ENCODE measurements at places on chromosomes 13 and 19.

- no peak for DNase-seq
These were observed 23.3 kb downstream of the SIGLECL1 start for GRCh38 chr19:51274049-51274770.

DNA sequence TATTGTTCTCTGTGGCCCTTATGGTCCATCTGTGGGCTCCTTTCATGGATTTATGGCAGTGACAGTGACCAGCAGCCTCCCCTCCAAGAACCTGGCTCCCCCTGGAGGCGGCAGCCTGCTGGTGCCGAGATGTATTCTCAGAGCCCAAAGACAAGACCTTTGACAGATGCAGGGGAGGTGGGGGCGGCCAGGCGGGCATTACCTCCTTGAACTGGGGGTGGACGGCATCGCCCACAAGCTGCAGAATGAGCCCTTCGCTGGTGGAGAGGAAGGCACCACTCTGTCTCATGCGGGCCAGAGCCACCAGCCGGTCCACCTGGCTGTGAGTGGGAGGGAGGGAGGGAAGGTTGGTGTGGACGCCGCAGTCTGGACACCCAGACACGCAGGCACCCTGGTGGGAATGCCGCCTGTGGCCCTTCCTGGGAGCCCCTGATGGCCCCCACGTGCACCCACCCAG, 6.6 kb downstream of the ISOC2 start:
- DNase-seq, result peak; percentile 29

GRCh38 chr13:79834876-79835275, 353.9 kb downstream of the NDFIP2 start:
- no peak for DNase-seq

DNA sequence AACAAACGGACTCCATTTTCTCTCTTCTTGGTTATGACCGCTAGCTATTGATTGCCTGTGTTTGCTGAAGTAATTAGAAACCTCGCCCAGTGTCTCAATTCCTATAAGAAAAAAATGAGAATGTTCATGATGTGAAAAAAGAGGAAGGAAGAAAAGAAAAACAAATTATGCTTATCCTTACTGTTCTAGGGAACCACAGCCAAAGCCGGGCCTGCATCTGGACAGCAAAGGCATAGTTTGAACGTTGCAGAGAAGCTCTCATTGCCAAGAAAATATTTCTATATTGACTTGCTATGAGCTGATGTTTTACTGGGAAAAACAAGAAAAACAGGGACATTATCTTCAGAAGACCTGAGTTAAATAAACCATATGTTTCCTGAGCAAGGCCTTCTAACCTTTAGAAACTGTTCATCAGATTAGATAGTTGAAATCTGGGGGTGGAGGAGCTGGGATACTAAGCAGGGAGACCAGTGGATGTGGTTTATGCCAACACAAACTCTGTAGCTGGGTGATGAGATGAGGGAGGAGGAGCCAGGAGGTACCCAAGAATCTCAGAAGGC, 55.0 kb downstream of the EFNB2 start:
- DNase-seq, result no peak

GRCh38 chr13:110445722-110446574, 115.6 kb downstream of the RAB20 start:
- DNase-seq, result no peak

- no peak for DNase-seq
These were observed 53.3 kb downstream of the PARP4 start for GRCh38 chr13:24459234-24459633.

- DNase-seq, result no peak
These were observed 555 bp downstream of the SCAF1 start for GRCh38 chr19:49642492-49643035.

DNA sequence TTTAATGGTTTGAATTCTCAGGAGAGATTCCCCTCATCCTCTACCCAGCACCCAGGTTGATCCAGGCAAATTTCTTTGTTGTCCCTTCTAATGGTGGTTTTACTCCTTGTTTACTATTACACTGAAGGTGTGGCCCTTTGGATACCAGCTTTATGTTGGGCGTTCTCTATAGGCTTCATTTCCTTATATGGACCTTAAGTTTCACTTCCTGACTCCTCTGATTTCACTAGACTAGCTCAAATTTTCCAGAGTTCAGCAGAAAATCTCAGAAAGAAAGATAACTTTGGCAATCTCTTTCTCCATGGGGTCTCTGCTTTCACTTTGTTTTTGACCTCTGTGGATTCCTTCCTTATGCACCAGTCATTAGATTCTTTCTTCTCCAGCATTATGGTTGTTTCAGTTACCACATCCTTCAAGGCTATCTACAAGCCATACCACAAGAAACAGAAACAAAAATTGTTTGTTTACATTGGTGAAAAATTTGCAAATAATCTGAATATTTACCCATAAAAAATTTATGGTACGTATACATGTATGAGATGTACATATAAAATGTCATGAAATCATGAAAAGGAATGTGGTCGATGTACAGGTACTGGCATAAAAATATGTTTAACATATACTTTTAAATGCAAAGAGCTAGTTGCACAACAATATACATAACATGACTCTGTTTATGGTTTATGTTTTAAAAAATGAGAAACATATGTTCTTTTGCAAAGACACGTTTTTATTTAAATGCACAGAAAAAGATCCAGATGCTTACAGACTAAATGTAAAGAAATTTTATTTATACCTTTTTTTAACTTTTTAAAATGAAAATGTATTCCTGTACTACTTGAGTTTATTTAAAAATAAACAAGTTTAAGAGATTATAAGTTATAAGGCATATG, 212.6 kb downstream of the LACC1 start:
- no peak for DNase-seq

- DNase-seq, result no peak
These were observed 3.6 kb upstream of the A1BG start for GRCh38 chr19:58356766-58357480.

- no peak for DNase-seq
These were observed 813 bp downstream of the ZNF284 start for GRCh38 chr19:44072543-44073401.

DNA sequence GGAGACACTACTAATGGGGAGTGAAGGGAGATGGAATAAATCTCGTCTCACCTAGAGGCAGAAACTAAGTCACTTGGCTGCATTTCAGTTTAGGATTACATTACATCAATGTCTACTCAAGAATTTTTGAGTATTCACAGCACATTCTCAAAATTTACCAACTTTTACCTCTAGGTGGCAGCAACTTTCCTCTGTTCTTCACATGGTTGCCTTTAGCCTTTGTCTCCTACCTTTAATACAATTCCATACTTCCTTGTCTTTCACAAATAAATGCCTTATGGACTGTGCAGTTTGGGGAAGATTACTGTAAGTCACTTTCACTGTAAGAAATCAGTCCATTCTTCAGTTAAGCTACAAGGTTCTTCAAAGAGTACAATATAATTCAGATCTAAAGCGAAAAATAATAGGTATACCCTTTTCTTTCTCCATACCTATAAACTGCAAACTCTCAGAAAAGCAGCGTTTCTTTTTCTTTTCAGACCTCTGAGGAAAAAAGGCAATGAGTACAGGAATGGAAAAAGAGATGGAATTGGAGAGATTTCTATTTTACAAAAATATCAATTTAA, 379.4 kb downstream of the KLF12 start:
- DNase-seq, result peak; percentile 13

- no peak for DNase-seq
These were observed 242.1 kb downstream of the ENOX1 start for GRCh38 chr13:43544631-43545030.

- no peak for DNase-seq
These were observed 988 bp downstream of the LRRC4B start for GRCh38 chr19:50567052-50567841.

DNA sequence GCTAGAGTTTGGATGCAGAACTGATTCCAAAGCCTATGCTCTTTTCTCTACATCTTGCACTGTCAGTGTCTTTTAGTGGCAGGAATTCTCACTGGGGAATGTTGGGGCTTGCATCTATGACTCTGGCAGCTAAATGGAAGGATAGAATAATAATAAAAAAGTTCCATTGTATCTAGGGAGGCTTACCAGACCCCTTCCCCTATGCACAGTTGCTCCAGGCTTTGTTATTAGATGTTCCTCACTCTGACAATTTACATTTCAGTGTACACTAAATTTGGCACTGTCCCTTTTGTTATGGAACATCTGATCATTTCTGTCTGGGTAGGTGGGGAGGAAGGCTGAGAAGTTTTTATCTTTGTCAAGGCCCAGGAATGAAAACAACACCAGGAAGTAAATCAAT, 3.7 kb upstream of the TRIM13 start:
- no peak for DNase-seq

GRCh38 chr13:26872525-26873385, 112.2 kb upstream of the GPR12 start:
- peak; percentile 5 for DNase-seq

- no peak for DNase-seq
These were observed 5.6 kb downstream of the LIPE start for GRCh38 chr19:42421591-42422031.

GRCh38 chr19:42288387-42288786, 13.5 kb upstream of the PRR19 start:
- DNase-seq, result no peak

DNA sequence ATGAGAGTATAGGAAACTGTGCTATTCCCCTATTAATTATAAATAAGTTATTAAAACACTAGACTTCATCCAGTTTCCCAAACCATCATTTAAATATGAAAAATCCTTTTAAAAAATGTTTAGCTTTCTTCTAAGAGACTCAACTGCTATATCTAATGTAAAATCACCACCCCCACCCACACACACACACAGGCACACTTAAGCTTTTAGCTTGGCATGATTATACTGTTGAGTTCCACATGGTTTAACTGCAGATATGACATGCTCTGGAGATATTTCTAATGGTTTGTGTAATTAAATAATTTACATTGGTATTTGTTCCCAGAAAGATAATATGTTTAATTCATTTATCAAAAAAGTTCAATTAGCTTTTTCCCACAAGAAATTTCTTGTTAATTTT, 1700.1 kb upstream of the SLC10A2 start:
- DNase-seq, result no peak

GRCh38 chr13:75151081-75151643, 330.8 kb downstream of the TBC1D4 start:
- no peak for DNase-seq

- no peak for DNase-seq
These were observed 698.8 kb downstream of the DIAPH3 start for GRCh38 chr13:59464926-59465325.

- DNase-seq, result no peak
These were observed 743 bp downstream of the CHAF1A start for GRCh38 chr19:4403005-4403761.

DNA sequence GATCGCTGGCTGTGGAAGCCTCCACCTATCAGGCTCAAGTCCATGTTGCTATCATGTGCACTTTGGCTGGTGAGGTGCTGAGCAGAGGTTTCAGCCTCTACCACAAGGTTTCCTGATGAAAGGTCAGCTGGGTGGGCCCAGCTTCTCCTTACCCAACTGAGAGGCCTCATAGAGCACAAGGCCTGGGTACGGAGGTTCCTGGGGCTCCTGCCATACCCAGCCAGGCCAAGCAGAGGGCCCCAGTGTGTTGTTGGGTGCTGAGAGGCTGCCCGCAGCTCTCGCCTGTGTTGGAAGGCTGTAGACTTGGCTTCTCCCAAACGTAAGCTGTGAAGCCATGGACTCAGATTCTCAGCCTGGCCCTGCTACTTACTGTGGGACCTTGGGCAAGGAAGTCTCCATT, 28.2 kb downstream of the ACTN4 start:
- DNase-seq, result no peak

GRCh38 chr13:110162866-110163658, 143.9 kb downstream of the COL4A1 start:
- DNase-seq, result no peak

DNA sequence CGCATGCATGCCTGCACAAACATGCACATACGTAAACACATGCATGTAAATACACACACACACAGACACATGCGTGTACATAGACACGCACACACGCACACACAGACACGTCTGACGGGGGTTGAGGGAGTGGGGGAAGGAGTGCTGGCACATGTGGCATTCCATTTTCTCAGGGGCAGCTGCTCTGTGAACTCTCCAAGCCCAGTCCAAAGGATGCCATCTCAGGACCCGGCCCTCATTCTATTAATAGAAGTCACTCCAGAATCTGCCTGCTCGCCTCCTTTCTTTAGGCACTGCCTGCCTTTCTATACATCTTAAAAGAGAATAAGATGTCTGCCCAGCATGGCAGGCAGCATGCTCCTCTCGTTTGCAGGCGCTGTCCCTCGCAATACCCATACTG, 5.3 kb downstream of the ARHGEF7 start:
- no peak for DNase-seq

- DNase-seq, result no peak
These were observed 49.3 kb downstream of the ENOX1 start for GRCh38 chr13:43737392-43737923.

DNA sequence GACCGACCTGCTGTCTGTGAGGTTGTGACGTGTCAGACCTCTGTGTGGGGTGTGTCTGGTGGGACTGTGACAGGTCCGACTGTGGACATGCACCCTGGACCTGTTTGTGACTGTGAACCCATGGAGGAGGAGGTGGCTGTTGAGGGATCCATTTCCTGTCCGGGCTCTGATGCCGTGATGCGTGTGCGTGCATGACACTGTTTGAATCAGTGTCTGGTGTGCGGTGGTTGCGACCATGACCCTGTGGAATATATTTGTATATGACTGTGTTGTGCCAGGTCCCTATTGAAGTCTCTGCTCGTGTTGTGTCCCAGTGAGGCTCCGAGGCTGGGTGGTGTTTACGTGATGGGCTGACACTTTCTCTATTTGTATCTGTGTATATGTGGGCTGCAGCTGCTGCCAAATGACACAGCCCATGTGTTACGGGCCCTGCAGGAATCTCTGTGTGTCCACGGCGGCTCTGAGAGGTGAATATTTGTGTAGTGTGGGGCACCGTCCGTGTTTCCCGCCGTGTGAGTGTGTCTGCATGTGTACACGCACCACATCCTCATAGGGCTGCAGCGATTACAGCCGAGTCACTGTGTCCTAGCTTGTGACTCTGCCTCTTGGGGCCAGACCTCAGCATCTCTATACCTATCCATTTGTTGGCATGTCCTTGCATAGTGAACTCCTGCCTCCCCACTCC, 18.3 kb downstream of the CCDC97 start:
- DNase-seq, result no peak

DNA sequence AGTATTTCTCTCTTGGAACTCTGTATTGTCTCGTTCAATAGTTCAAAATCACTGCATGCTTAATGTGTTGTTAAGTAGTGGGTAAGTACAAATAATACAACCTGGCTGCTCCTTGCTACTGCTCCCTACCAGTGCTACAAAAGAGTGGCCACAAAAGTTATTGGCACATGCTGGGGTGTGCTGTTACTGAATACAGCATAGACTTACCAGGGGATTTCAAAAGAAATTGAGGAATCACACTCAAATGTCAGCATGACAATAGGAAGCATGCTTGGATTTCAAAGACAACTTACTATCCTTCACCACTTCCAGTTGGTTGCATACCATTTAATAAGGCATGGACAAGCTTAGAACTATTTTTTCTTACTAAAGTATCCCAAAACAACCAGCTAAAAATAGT, 1041.3 kb upstream of the SPRY2 start:
- no peak for DNase-seq

DNA sequence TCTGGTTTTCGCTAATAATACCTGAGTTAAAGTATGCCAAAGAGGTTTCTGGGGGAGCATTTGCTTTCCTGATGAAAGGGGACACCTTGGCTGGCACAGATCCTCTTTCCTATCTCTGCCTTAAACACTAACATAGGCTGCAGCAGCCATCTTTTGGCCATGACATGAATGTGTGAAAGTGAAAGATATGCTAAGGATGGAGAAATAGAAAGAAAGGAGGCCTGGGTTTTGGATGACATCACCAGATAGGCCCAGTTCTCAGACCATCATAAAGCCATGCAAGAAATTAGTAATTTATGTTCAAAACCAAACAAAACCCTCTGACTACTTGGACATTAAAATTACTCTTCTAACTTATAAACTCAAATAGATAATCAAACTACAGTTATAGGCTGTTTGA, 279.7 kb downstream of the COG6 start:
- no peak for DNase-seq

GRCh38 chr13:45410466-45410865, 7.7 kb downstream of the SLC25A30 start:
- no peak for DNase-seq

Data from activated gamma-delta T cell treated with anti-CD3 and anti-CD28 coated beads, Interleukin-2, amount 50 U/mL, for 16 hours (primary cell).